WTC11 (cell line): ENCODE measurements at places on chromosomes 16 and 17.

- peak; percentile 1 for DNase-seq
Measured at GRCh38 chr17:82943751-82944150, 103.9 kb upstream of the ZNF750 start.

GRCh38 chr17:65698381-65699061 is 137.1 kb upstream of the AXIN2 start:
- DNase-seq: no peak

DNA sequence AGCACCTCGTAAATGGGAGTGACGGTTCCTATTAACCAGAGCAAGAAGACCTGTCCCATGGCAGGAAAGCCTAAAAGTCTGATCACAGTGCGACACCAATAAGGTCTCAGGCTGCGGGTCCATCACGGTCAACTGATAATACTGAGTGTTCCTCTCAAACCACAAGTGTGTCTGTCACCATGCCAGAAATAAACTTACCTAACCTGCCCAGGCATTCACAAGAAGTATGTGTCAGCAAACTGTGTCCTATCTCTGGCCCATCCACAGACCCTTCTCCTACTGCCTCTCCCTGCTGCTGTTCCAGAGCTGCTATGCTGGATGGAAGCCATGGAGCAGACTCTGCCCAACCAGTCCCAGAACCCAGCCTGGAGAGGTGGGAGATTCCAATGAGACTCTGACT is 73.5 kb downstream of the ZNF423 start:
- no peak for DNase-seq

DNA sequence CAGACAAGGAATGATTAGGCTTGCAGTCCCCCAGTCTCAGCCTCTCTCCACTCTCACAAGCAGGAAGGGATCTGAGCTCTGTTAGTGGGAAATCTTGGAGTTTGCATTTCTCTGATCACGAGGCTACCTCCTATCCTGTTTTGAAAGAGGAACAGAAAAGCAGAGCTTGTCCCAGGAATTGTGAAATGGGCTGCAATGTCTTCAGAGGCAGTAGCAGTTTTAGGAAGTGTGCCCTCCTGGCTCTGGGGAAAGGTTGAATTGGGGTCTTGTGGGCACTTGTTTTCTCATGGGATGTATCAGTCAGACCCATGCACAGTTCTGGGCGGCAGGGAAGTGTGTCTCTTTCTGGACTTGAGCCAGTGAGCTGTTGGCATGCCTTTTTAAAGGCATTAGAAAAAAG is 22.8 kb downstream of the NUP85 start:
- no peak for DNase-seq

GRCh38 chr17:75270966-75271232 is at the start of gene MIF4GD:
TSS of gene MIF4GD (minus strand) at chr17:75271231. CDS start at chr17:75270195, 1,036 bp downstream.
- DNase-seq: no peak
